ENCODE measurements at places on chromosomes 11 and 22. TPM values are rescaled to one million over a fixed set of nuclear protein-coding genes. Genes with fewer than 3 reads are reported as not detected.

DNA sequence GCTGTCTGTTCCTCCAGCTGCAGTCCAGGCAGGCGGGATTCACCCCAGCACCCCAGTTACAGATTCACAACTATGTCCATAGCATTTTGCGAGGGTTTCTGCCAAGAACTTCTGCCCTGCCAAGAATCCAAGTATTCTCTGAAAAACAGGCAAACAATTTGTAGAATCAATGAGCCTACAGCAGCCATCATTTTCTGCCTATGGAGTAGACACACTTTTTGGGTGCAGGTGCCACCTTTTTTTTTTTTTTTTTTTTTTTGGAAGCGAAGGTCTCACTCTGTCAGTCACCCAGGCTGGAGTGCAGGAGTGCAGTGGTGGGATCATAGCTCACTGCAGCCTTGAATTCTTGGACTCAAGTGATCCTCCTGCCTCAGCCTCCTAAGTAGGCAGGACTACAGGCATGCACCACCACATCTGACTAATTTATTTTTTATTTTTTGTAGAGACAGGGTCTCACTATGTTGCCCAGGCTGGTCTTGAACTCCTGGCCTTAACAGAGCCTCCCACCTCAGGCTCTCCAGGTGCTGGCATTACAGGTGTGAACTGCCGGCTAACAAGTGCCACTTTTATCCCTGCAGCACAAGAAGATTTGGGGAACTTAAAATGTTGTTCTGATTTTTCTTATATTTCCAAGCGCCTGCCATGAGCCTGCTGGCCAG, 195.1 kb downstream of the SNX19 start:
- no peak for DNase-seq

- no peak for DNase-seq
Measured at GRCh38 chr22:40764763-40765441, 54.2 kb downstream of the SLC25A17 start.

ACR gene
- not detected for polyA plus RNA-seq

- DNase-seq = no peak
Measured at GRCh38 chr11:31828217-31828616, 17.1 kb upstream of the PAX6 start.

GRCh38 chr11:47464483-47464882, 15.5 kb upstream of the RAPSN start:
- DNase-seq = peak; percentile 42

GRCh38 chr22:47148956-47149728, 386.7 kb downstream of the TBC1D22A start:
- no peak for DNase-seq

DNA sequence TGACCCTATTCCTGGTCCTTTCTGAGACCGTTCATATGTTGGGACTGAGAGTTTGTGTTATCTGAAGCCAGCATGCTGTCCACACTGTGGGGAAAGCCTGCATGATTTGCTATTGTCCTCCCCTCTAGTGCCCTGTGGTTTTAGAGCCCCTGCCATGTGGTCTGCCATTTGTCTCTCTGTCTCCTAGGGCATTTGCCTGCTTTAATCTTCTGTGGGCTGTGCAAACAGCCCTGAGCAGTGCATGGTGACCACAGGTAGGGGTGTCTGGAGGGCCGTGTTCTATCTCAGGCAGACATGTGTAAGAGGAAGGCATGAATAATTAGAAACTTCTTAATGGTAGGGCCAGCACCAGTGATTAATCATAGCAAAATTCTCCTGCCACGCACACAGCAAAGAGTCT, 23.0 kb downstream of the AMPD3 start:
- DNase-seq = no peak

BRMS1 gene
- 51.9 TPM for polyA plus RNA-seq

ZNF215 gene
- polyA plus RNA-seq = 2.9 TPM

ZDHHC8 gene
- 72.6 TPM for polyA plus RNA-seq

Measured in IMR-90 (cell line).